ENCODE measurements at places on chromosomes 3 and 15.

DNA sequence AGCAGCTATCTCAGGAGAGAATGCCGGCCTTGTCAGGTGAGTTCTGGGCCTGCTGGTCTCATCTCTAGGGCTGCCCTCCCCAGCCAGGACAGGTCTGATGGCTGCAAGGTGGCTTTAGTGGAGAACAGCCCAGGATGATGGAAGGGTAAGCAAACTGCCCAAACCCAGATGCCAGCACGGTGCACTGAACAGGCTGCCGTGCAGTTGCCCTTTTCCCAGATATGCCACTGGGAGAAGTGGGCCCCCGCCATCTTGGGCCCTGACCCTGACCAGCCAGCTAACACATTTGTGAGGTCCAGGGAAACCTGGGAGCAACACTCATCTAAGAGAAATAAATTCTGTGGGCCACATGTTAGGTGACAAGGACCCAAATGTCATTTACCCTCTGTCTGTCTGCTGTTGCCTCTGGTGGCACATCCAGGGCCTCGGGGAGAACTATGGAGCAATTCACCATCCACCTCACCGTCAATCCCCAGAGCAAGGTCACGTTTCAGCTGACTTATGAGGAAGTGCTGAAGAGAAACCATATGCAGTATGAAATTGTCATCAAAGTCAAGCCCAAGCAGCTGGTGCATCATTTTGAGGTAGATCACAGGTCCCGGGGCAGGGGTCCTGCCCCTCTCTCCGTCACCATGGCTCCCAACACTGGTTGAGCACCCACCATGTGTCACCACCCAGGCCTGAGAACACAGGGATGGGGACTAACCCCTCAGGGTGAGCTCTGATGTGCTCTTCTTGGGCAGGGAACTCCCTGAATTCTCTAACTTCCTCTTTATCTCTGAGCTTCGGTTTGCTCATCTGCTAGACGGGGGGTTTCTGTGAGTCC, 1.8 kb downstream of the ITIH1 start:
- no peak for DNase-seq

DNA sequence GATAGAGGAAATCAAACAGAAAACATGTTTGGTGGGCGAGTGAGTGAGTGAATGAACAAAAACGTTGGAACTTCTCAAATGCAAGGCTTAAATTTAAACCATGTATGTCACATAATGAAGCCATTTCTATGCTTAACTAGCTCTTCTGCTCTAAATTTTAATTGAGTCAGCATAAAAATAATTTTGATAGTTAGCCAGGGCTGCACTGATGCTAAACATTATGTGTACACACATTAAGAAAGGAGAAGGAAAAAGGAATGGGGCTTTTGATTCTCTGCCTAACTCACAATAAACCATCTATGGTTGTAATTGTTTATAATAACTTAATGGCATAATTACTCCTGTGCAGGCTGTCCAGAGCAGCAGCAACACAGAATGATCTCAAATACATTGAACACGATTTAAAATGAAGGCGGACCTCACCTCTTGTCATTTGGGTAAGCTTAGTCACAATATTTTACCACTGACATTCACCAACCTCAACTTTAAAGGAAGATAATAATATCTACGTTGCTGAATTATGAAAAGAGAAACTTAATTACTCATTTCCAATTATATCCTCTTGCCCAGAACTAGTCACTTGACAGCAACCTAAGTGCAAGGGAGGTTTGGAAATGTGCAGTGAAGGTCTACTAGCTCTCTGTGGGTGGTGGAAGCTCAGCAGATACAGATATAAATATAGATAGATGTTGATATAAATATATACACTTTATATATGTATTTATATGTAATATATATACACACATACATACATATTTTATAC, 318.4 kb upstream of the TRIM42 start:
- no peak for DNase-seq

DNA sequence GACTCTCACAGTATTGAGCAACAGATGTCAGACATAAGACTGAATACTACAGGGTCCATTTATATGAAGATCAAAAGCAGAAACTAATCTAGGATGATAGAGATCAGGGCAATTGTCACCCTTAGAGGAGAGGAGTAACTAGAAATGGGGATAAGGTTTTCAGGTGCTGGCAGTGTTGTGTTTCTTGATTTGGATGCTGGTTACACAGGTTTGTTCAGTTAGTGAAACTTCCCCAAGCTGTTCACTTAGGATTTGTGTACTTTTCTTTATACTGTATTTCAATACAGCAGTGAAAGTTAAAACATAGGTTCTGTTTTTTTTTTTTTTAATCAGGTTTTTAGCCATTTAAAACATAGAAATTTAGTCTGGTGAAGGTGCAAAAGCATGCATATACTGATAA, 39.1 kb upstream of the CMTM7 start:
- no peak for DNase-seq

DNA sequence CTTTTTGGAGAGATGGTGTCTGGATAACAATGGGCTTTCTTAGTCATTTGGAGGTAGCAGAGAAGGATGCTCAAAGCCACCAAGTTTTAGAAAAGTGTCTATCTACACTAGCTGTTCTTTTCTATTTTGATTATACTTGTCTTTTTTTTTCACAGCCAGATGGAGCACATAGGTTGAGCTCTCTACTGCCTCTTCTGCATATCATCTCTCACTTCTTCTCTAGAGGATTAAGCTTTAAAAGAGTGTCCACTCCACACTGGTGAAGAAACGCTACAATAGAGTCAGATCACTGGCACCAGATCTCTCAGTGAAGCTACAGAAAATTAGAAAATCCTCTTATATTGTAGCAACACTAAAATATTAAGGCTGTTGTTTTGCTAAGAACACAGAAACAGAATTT, 145.3 kb upstream of the MBNL1 start:
- no peak for DNase-seq

- no peak for DNase-seq
These were observed 67.8 kb upstream of the SNTN start for GRCh38 chr3:63584681-63585080.

DNA sequence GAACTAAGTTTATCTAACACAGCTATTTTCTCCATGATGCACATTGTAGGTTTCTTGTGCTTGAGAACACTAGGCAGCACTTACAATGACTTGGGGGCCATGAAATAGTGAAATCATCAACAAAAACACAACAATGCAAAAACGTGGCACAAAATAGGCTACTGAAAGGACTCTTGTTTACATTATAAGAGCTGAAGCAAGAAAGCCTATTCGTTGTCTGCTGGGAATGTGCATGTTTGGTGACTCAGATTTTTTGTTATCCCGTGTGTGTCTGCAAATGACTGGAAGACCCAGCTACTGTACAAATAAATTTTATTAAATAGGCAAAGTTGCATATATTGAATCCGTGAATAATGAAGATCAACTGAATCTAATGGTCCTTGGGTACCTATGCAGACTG, 85.0 kb downstream of the TCF12 start:
- no peak for DNase-seq

DNA sequence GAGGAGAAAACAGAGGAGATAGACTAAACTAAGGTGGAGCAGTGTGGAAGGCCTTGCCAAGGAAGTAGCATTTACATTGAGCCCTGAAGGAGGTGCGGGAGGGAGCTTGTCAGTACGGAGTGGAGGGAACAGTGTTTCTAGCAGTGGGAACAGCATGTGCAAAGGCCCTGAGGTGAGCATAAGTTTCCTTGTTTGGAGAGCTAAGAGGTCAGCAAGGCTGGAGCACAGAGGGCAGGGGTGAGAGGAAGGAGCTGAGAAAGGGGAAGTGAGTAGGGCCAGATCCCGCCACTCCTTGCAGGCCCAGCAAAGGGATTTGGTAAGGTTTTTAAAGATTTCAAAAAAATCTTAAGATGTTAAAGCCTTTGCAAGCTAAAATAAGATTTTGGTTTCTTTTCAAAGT, 70.1 kb downstream of the HMCES start:
- no peak for DNase-seq

- no peak for DNase-seq
These were observed 215.3 kb downstream of the MEIS2 start for GRCh38 chr15:36884936-36885635.

DNA sequence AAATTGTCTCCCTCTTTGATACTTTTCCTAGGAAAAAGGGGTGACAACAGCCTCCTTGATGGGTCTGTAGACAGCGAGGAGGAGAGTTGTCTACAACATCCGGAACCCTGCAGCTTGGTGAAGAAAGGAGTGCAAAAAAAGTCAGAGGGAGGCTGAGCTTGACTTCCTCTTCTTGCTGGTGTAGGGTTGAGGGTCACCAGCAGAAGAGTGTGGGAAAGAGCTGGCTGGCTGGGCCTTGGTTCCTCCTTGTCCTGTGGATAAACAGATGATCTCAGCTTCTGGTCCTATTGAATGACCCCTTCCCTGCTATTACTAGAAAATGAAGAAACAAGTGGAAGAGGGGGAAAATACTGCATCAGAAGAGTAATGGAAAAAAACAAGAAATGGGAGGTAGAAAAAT, 20.4 kb downstream of the SLC7A14 start:
- no peak for DNase-seq

- DNase-seq = no peak
These were observed 110.9 kb downstream of the LMLN start for GRCh38 chr3:198070871-198071270.

GRCh38 chr3:48700731-48701405, 15.2 kb upstream of the NCKIPSD start:
- DNase-seq = no peak

GRCh38 chr3:42700366-42701288, 2.0 kb downstream of the HHATL start:
- no peak for DNase-seq

DNA sequence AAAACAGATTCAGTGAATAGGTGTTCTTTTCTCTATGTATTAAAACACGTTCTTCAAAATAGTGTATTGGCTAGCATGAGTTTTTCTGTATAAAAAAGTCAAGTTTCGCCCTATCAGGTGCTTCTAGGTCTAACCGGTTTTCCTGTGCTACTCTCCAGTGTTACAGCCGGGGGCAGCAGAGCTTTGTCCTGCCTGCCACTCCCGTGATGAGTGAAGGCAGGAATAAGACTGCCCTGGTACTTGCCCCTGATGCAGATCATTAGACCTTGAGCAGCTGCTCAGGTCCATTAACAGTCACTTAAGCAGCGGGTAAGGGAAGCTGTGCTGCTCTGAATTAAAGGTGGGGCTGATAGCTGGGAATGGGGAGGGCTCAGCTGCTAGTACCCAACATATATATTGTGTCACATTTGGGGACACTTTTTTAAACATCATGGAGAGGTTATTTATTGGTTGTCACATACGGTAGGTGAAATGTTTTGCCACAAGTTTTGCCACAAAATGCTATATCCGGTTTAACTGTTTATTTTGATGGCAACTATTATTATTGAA, 1.3 kb upstream of the UNC13C start:
- no peak for DNase-seq

DNA sequence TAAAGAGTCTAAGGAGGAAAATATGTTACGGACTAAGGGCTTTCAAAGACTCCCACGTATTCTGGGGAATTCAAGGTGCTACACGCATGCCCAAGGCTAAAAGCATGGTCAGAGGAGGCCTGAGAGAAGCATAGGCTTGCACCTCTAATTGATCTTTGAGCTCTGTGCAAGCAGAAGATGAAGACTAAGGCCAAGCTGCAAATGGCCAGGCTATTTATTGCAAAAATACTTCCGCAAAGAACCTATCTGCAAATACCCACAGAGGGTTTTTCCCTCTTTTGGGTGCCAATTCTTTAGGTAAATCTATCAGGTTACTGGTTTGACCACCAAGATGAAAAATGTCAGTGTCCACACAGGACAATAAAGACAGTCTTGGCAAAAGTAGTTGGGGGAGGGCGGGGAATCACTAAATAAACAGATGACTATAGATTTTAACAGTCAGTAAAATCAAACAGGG, 119.5 kb downstream of the STAG1 start:
- peak; percentile 49 for DNase-seq

DNA sequence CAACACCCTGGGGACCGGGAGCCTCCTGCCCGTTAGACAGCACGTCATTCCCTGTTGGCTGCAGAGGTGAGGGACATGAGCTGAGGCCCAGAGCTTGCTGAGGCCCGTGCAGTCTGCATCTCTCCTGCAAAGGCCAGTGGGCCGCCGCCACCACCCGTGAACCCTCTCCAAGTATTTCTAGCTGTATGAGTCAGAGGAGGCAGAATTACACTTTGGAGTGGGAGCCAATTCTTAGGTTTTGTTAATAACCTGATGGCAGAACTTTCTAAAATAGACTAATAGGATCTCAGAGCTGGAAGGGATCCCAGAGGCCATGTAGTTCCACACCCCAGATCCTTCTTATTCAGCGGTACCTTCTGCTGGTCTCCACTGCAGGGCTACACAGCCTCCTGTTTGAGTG, 335.2 kb upstream of the CTDSPL start:
- DNase-seq = no peak

GRCh38 chr15:79900087-79900486, 3.3 kb upstream of the MTHFS start:
- peak; percentile 69 for DNase-seq

Measured in Karpas-422 (cell line).